Heart left ventricle (tissue), 16 donors: ENCODE measurements at places on chromosomes 7 and 10. TPM values are rescaled to one million over a fixed set of nuclear protein-coding genes. Genes with fewer than 3 reads are reported as not detected.

DNA sequence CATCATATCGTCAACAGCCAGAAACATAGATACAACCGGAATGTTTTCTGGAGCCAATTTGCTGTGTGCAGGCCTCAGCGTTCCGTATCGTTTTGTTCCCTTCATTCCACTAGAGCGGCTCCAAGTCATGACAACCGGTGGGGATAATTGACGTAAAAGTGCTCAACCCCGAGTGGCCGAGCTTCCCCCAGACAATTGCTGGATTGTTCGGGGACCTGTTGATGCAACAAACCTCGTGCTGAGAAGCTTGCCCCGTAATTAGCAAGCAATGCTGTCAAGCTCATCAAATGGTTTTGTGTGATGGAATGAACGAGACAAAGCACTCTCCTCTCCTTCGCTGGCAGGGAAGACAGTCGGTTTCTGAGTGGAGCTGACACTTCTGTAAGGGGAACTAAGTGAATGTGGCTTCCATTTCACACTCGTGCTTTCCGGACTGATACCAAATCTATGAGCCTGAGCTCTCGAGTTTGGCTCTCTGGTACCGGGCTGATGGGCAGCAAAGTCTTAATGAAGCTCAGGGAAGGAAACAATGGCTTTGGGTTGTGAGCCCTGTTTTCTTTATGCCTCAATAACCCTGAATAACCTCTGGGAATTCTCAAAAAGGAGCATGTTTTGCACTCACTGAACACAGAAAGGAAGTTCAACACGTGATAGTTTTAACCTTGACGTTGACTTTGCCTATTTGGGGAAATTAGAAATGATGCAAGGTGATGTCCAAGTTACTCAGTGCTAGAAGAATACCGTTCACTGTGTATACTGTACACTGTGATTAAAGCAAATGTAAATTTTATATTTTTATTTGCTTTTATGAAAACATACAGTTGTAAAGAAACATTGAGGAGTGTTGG lies 220.5 kb downstream of the BAMBI start:
- DNase-seq, result peak; percentile 57

DNA sequence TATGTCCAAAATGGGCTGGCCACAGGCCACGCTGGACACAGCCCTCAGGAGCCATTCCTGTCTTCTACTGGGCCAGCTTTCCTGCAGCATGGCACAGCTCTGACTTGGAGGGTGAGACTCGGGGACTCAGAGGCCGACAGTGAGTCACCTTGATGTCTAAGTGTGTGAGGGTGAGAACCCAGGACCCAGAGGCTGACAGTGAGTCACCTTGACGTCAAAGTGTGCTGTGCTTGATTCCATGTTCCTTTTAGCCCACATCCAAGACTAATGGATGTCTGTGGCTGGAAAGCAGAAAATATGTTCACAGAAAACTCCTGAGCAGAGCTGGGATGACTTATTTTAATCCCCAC lies 6.0 kb upstream of the FAM170B start:
- no peak for DNase-seq

DNA sequence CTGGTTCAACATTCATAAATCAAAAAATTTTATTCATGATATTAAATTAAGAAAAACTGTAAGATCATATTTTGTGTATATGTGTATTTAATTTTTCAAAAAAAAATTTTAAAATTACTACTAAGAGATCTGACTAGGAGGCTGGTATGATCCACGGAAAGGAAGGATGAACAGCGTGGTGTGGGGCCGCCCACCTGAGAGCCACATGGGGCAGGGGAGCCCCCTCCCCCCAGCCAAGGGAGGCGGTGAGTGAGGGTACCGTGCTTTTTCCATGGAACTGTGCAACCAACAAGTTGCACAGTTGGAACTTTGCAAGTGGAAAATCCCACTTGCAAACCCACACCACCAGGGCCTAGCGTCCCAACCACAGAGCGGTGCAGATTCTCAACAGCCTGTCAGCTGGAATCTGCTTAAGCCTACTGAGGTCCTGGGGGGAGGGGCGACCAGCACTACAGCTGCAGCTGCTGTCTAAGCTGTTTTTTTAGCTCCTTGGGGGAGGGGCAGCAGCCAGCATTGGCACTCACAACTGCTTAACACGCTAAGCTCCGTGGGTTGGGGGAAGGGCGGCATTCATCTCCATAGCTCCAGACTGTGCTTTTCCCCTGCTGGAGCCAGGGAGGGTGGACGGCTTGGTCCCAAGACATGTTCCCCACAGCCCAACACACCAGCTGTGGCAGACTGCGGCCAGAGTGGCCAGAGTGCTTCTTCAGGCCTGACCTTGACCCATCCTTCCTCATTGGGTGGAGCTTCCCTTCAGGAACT lies 94.2 kb upstream of the IGFBP3 start:
- DNase-seq, result peak; percentile 85

DNA sequence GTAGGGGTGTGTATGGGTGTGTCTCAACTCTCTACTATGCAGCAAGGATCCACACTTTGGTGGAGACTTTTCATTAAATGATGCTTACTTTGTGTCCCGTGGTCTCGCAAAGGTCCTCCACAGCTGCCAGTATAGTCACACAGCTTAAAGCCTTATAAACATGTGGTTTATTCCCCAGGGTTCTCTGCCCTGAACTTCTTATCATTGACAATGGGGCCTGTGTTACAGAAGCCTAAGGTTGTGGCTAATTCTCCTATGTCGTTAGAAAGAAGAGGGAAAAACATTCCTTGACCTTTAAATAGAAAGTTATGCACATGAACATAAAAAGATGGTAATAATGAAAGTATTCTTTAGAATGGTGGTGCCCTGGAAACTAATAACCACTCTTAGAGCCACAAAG lies 201.4 kb downstream of the INHBA start:
- DNase-seq, result no peak

GRCh38 chr7:66187905-66188304 lies 17.2 kb upstream of the TPST1 start:
- DNase-seq, result peak; percentile 9

DNA sequence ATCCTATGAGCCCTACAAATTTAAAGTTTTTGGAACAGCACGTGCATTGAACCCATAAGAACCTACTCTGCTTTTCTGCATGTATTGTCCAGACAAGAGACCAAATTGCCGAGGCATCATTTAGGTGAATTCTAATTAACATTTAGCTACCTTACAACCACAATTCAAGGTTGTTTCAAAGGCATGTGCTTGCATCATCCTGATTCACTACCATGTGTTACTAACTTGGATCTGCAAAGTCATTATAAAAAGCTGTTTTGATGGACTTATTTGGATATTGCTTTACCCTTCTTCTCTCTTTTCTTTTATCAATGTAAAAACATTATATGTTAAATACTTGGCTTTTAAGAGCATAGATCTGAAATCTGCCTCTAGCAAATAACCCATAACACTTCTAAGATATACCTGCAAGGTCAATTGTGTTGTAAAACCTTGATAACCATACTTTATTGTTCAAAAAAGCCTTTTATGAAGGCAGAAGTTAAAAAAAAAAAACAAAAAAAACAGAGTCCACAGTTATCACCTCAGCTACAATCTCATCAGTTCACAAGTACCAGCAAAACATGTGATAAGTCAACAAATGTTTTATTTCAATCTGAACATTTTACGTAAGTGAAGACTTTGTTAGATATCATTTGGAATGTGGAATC lies 51.9 kb downstream of the CFTR start:
- no peak for DNase-seq

DNA sequence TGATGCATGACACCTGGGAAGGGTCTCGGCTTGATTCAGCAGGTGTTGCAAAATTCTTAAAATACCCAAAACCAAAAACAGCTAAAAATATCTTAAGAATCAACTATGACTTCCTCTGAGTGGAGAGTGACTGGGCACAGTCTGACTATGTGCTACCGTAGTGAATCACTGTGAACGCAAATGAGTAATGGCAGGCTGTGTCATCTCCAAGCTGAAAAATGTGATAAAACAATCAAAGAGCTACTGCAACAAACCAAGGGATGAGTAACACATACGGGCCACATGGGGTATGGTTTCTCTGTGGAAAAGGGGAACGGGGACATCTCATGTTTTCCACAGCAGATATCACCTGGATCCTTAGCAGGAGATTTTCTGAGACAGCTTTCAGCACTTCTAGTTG lies 127.5 kb downstream of the ABCA13 start:
- DNase-seq, result no peak

- no peak for DNase-seq
Measured at GRCh38 chr10:95315509-95315908, 24.7 kb upstream of the PDLIM1 start.

- DNase-seq, result no peak
Measured at GRCh38 chr7:124251636-124252035, 218.8 kb upstream of the TMEM229A start.

DNA sequence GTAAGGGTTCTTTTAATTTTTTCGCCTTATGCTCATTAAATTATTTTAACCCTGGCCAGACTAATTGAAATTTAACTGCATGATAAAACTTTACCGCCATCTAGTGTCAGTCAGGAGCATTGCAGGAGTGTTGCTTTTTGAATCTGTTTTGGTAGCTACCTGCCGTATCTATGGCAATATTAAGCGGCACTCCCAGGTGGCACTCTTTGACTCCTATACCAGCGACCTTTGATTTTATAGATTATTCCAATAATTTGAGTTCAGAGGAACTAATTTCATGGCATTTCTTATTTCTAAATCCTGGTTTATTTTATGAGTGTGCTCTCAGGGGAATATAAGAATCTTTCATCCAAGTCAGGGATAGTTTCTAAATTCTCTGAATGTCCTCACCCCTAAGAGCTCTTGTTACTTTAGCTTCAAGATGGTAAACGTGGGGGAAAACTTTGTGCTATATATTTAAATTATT lies 198.9 kb downstream of the REEP3 start:
- no peak for DNase-seq

GRCh38 chr10:802506-802905 lies 113.0 kb upstream of the DIP2C start:
- DNase-seq, result no peak

DNA sequence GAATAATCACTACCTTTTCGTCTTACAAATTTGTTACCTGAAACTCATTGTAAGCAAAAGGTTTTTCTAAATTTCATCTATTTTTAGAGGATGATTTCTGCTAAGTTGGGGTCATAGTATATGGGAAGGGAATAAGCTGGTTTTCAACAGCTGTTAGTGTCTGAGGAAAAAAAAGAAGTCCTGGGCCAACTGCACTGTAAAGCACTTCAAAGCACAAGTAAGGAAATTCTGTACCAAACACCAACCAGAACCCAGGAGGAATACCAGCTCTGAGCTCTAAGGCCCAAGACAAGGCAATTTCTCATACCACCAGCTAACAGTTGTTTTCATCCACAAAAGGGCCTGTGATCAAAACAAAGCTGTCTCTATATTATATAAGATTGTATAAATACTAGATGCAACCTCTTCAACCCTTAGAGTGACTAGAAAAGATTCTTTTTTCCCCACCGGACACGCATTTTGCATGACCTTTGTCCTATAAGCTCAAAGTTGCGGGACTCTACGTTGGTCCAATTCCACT lies 6.1 kb upstream of the MEOX2 start:
- no peak for DNase-seq

DNA sequence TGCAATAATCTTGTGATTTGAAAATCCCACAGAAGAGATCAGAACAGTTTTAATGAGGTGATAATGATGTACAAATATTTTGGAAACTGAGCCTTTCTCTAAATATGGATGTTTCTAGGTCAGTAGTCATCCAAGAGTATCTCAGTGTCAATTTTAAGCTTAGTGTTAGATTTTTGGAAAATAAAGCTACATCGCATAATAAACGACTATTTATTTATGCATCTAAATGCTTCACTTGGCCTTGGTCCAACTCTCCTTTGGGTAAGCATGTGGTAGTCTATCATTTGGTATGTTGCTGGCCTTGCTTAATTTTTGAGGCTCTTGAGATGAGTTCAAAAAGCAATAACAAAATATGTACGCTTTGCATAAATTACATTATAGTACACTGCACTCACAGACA lies 5.4 kb upstream of the PPP1R9A start:
- no peak for DNase-seq

- no peak for DNase-seq
Measured at GRCh38 chr7:22008087-22008486, 62.4 kb upstream of the CDCA7L start.

GRCh38 chr7:83178066-83178465 lies 15.4 kb upstream of the PCLO start:
- DNase-seq, result no peak

- DNase-seq, result no peak
Measured at GRCh38 chr10:70771311-70772194, 13.6 kb downstream of the TBATA start.

DNA sequence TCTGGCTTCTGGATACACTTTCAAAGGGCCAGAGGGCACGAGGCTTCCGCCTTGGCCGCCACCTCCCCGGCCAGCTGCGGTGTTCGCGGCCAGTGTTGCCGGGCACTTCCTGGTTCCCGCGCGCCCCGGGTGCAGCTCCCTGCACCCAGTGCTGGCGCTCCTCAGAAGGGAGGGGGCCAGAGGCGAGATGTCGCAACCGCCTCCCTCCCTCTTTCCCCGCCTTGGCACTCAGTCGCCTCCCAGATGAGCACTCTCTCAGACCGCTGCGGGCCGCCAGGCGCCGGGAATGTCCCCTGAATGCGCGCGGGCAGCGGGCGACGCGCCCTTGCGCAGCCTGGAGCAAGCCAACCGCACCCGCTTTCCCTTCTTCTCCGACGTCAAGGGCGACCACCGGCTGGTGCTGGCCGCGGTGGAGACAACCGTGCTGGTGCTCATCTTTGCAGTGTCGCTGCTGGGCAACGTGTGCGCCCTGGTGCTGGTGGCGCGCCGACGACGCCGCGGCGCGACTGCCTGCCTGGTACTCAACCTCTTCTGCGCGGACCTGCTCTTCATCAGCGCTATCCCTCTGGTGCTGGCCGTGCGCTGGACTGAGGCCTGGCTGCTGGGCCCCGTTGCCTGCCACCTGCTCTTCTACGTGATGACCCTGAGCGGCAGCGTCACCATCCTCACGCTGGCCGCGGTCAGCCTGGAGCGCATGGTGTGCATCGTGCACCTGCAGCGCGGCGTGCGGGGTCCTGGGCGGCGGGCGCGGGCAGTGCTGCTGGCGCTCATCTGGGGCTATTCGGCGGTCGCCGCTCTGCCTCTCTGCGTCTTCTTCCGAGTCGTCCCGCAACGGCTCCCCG lies at the start of gene FFAR4:
TSS of gene FFAR4 (plus strand) at position 231 of the 842 bp plus-strand sequence. CDS start at position 287, 56 bp downstream.
- peak; percentile 35 for DNase-seq

DNA sequence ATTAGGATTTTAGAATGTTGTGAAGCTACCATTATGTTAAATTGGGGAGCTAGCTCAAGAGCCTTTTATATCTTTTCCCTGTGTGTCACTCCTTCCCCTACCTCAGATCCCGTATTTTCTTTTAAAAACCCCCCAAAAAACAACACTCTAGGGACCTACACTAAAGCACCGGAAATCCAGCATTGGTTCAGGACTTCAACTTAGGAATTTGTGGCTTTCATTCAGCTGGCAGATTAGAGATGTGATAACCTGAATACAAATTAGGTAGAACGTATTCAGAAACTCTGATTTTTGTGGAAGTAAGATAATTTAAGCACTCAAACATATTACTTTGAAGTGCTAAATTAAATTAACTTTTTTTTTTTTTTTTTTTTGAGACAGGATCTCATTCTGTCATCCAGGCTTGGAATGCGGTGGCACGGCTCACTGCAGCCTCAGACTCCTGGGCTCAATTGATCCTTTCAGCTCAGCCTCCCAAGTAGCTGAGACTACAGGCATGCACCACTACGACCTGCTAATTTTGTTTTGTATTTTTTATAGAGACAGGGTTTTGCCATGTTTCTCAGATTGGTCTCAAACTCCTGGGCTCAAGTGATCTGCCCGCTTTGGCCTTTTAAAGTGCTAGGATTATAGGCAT lies 6.8 kb downstream of the TBC1D12 start:
- DNase-seq, result no peak

NAT16 gene
- total RNA-seq, result not detected

CASTOR2 gene
- total RNA-seq, result 19.2 TPM

PDE6C gene
- not detected for total RNA-seq

RAB18 gene
- total RNA-seq, result 49.9 TPM

THNSL1 gene
- total RNA-seq, result 3.3 TPM

ARPC1A gene
- 97.1 TPM for total RNA-seq

AKR1C2 gene
- 10.8 TPM for total RNA-seq
